ENCODE measurements at places on chromosomes 7 and 10.

DNA sequence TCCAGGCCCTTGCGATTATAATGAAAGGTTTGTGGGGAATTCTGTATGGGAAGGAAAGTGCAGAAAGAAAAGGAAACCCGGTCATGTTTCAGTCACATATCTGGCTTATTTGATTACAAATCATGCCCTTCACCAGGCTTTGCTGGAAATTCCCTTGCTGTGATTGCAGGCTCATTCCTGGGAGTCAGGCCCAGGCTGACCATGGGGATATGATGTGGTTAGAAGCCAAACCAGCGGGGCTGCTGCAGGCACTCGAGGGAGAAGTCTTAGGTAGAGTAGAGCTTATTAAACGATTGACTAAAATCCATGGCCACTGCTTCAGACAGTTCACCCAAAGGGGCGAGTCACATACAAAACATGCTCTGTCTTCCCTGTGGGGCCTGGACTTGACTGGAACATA, 16.2 kb downstream of the PKD1L1 start:
- DNase-seq, result no peak

- DNase-seq, result no peak
Measured at GRCh38 chr7:42224391-42225003, 12.5 kb downstream of the GLI3 start.

DNA sequence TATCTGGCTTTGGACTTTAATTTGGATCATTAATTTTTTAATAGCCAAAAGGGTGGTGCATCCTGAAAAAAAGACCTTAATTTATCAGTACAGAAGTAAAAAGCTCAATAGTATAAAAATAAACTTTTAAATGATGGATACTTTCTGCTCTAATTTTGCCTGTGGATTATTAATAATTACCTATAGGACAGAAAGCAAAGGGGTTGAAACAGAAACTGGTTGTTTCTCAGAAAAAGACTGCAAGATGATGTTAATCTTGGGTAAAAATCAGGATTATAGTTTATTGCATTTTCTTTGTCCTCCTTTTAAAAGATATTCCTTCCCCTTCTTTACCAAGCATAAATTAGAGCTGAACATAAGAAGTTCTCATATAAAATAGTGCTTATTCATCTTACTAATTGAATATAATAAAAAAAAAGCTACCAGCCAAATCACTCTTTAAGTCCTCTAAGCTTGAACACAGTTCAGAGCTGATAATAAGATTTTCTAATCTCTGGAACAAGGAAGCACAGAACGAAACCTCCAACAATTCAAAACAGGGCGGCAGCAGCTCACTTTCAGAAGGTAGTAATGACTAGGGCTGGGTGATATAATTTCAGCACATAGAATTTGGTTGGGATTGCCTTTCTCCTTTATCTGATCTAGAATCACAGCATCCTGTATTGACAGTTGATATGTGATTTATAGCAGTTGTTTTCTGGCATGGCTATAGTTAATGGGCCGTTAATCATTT, 8.1 kb upstream of the GPR85 start:
- DNase-seq, result no peak

- no peak for DNase-seq
Measured at GRCh38 chr7:80439894-80440821, 71.7 kb downstream of the GNAT3 start.

DNA sequence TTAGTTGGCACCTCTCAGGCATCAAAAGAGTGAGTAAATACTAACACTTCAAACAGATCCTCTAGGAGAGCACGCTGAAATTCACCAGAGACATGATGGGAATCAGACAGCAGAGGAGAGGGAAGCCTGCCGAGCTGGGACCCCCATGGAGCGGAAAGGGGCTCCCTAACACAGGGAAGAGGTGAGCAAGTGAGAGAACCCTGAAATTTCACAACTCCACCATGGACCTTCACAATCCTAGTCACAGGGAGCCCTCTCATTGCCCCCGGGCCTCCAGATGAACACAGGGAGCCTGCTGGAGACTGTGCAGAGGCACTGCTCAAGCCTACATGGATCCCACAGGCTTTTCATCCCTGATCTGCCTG, 59.2 kb upstream of the ANTXRL start:
- DNase-seq, result no peak
